ENCODE measurements at places on chromosomes 3 and 15.

DNA sequence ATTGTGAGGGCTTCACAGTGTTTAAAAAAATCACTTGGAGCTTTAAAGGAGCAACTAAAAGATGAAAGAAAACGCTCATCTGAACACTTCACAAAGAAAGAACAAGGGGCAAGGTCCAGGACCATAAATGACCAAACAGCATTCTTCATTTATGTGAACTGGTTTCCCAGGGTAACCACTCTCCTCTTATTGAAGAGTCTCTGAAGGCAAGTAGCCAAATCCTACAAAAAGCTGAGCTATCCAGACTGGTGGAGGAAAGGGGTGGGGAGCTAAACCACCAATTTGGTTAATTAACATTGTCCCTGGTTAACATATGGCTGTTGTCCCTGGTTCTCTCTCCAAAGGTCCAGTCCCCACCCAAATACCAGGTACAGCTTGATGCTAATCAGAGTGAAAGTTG, 58.1 kb downstream of the OSBPL10 start:
- DNase-seq = no peak

- DNase-seq = no peak
Observed at GRCh38 chr3:52057812-52058495, 1.6 kb upstream of the DUSP7 start.

GRCh38 chr15:65841121-65841930, 28.0 kb upstream of the RAB11A start:
- peak; percentile 44 for DNase-seq

DNA sequence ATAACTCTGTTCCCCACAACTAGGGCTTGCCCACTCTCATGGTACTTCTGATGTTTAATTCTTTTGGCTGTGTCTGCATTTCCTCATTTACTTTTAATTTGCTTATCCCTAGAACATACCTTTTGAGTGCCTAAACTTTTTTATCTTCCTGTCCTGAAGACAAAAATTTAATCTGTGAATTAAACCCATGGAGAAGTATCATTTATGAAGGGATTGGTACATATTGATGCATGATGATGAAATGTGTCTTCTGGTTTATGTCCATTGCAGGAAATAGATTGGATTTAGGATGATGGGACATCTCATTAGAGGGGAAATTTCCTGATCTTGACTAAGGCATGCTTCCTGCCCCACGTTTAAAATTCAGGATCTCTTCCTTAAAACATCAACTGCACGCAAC, 109.5 kb downstream of the PGPEP1L start:
- no peak for DNase-seq

- no peak for DNase-seq
Observed at GRCh38 chr15:62164396-62165103, 535 bp downstream of the C2CD4B start.

- no peak for DNase-seq
Observed at GRCh38 chr3:69191516-69191915, 69.1 kb upstream of the LMOD3 start.

- no peak for DNase-seq
Observed at GRCh38 chr15:79675982-79676381, 220.8 kb downstream of the MTHFS start.

DNA sequence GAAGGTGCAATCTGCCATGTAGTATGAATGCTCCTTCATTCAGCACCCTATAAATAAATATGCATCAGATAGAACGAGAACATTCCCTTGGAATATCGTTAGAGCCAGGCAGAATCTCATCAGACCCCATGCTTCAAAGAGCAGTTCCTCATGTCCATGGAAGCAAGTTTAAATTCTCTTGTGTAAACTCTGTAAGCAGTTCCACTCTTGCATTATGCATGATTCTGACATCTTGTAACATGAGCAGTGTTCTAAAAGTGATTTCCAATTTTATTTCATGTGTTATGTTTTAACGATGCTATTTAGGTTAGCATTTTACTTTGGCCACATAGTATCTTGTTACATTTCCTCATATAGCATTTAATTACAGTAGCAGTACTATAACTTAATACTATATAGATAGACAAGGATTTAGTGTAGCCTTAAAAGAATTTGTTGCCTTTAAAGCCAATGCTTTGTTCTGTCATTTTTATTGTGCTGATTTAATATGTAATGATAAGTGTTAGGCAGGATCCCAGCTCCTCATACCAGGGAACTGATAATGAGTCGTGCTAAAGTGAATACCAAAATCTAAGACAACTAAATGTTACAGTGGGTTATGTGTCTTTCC, 161.2 kb upstream of the NECTIN3 start:
- no peak for DNase-seq

DNA sequence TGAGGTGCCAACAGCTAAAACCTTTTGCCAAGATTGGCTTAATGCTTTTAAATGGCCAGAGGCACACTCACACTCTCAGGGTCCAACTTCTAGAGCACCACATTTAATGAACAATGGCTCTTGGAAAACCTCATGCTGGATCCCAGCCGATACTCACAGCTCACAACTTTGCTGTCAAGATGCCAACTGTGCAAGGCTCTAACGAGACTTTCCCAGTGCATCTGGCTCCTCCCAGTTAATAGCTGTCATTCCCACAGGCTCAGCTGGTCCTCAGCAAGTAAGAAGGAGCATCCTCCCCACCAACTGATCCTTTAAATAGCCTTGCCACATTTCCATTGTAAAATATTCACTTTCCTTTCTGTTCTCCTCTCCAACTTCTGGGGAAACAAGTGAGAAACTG, 20.3 kb upstream of the FRMD4B start:
- no peak for DNase-seq

DNA sequence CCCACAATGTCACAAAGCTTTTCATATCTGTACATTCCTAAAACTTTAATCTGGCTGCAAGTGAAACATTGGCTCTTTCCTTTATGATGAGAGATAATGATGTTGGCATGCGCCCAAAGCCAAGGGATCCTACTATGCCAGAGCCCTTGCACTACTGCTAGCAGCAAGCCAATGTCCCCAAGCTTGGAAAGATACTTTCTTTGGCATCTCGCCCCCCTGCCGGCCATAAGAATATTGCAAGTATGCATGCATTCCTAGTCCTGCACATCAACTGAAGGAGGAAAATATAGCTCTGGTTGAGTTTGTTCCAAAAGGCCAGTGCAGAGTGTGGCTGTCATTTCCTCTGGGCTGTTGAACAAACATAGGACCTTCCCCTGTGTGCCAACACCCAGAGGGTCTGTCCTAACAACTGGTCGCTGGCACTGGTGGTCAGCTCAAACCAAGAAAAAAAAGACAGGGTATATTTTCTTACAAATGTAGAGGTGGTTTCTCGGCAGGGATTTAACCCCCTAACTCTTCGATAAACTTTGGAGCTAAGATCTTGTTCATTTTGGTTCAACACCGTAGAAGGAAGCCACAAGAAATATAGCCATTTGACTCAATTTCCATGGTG, 120.9 kb upstream of the ZBED2 start:
- no peak for DNase-seq

GRCh38 chr3:5653426-5654143, 466.1 kb downstream of the EDEM1 start:
- DNase-seq = no peak

GRCh38 chr15:67093504-67093862, 28.1 kb downstream of the SMAD3 start:
- DNase-seq = no peak

DNA sequence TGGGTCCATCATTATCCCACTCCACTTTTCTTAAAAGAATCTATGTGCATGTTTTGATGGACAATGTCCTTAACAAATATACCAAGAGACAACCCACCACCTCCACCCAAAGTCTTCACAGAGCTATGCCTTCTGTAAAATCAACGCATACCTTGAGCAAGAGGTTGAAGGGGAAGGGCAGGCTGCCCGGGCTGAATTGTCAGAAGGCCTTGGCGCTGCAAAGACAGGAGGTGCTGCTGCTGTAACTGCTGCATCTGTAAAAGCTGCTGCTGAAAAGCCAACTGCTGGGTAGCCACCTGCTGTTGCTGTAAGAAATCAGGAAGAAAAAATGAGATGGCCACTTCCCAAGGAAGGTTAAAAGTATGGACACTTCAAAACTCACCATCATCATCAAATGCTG, 536.7 kb downstream of the FOXP1 start:
- DNase-seq = no peak

GRCh38 chr3:116164039-116164438, 281.2 kb downstream of the LSAMP start:
- no peak for DNase-seq

- DNase-seq = peak; percentile 87
Observed at GRCh38 chr3:43178891-43179366, 73.0 kb upstream of the POMGNT2 start.

GRCh38 chr15:55685286-55685685, 57.7 kb downstream of the PRTG start:
- no peak for DNase-seq

DNA sequence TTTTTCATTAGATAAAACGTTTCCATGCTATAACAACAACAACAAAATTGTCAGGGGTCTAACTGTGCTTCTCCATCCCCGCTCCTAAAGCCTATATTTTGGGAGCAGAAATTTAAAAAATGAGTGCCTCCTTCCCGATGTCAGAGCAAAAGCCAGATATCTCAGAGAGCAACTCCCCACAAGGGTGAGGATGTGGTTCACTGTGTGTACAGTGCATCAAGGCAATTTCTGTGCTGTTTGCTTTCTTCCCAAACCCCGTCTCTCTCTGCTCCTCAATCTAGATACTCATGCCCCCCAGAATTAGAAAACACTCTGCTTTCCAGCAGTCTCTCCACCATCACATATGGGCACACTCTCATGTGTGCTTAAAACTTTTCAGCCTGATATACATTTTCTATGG, 76.7 kb upstream of the MBNL1 start:
- DNase-seq = no peak

DNA sequence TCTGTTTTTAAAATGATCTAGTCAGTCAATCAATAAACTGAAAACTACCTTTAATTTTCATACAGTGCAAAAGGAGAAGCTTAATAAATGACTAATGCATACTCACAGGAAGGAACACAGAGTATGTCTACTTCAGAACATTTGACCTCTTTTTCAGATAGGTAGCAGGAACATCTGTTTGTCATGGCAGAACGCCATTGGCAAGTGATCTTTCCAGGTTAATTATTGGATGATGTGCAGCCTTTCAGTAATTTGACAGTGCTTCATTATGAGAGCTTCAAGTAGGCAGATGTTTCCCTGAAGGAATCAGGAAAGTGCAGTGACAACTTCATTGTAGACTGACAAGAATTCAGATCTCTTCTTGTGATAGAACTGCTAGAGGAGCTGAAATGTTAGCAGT, 325.0 kb downstream of the OTOL1 start:
- no peak for DNase-seq

GRCh38 chr3:140164922-140165590, 230.1 kb downstream of the CLSTN2 start:
- peak; percentile 74 for DNase-seq

- no peak for DNase-seq
Observed at GRCh38 chr3:150984066-150984465, 11.5 kb upstream of the CLRN1 start.

- DNase-seq = no peak
Observed at GRCh38 chr3:150936693-150937092, 31.5 kb upstream of the MINDY4B start.

DNA sequence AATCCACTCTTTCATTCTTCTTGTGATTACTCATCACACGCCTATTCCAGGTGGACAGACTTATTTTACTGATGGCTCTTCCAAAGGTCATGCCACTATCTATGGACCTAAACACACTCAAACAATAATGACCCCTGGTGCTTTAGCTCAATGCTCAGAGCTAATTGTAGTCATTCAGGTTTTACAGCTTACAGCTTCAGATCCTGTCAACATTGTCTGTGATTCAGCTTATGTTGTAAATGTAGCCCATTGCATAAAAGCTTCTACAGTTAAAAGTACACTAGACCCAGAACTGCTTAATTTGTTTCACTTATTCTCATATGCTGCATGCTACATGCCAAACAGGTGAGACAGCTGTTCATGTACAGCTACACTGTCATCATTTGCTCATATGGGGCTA, 49.2 kb downstream of the LSM3 start:
- DNase-seq = peak; percentile 92

DNA sequence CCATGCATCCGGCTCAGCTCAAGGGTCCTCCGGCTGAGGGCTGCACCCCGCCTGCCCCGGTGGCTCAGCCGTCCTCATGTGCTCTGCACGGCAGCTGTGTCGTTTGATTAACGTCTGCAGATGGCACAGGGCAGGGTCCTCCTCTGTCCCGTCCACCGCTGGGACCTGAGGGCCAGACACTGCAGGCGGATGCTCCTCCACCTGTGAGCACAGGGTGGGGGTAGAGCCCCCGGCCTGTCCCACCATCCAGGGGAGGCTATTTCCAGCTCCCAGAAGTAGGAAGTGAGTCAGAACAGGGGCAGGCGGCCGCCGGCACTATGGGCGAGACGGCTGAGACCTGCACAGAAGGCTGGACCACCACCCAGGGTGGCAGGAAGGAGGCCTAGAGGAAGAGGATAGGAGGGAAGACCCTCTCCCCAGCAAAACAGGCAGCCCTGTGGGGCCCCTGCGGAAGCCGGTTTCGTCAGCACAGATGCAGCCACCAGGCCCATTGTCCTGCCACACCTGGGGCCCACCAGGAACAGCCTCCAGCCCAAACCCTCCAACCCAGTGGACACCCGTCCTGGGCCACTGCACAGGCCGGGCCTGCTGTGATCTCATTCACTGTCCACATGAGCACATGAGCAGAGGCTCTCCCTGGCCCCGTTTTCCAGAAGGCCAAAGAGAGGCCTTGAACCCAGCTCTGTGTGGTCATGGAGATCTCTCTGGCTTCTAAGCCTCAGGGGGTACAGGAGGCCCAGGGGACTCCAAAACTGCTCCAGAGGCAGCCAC, 12.6 kb upstream of the PLXND1 start:
- DNase-seq = no peak

- DNase-seq = no peak
Observed at GRCh38 chr3:128546646-128547045, 53.6 kb upstream of the GATA2 start.

GRCh38 chr3:139457066-139457465, 19.2 kb downstream of the RBP2 start:
- DNase-seq = peak; percentile 86

- DNase-seq = no peak
Observed at GRCh38 chr3:115697263-115698053, 74.1 kb downstream of the GAP43 start.

DNA sequence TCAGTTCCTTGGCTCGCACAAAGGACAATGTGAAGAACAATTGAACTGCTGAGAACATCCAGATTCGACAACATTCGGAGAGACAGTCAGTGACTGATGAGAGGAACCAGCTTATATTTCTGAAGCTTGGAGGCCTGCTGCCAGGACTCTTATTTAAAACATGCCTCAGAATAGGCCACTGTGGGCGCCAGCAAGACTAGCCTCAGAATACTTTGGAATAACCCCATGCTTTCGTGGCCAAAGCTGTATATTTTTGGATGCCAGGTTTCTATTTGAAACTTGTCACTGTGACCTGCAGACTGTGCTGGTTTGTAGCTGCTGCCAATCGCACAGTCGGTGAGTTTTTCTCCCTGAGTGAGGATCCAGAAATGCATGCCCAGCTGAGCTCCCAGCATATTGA, 129.9 kb upstream of the UBE3A start:
- no peak for DNase-seq

GRCh38 chr3:78937475-78937874, 830.3 kb downstream of the ROBO1 start:
- no peak for DNase-seq

All from bronchial epithelial cell (primary cell).